Left kidney (tissue), 8 donors: ENCODE measurements at places on chromosomes 1 and 21. TPM values are rescaled to one million over a fixed set of nuclear protein-coding genes. Genes with fewer than 3 reads are reported as not detected.

MATN1 gene
- 0.23 TPM for polyA plus RNA-seq

TGFBR3 gene
- polyA plus RNA-seq: 112 TPM

NTMT2 gene
- not detected for polyA plus RNA-seq

MAN1C1 gene
- polyA plus RNA-seq: 13.9 TPM

DNA sequence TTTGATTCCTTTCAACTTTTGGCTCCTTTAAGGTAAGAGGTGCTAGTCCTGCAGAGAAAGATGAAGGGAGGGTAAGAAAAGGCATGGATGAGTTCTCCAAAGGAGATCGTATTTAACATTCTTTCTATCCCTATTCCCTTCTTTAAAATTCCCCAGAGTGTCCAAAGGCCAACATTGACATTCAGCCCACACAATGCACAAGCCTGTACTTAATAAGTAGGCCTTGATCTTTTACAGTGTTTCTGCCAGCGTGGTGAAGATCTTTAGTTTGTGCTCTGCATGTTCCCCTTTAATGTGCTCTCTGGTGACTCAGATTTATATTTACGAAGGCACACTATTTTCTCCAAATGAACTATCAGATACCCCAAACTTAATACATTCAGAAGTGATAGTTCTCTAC, 582.5 kb upstream of the RGS18 start:
- DNase-seq: no peak

DNA sequence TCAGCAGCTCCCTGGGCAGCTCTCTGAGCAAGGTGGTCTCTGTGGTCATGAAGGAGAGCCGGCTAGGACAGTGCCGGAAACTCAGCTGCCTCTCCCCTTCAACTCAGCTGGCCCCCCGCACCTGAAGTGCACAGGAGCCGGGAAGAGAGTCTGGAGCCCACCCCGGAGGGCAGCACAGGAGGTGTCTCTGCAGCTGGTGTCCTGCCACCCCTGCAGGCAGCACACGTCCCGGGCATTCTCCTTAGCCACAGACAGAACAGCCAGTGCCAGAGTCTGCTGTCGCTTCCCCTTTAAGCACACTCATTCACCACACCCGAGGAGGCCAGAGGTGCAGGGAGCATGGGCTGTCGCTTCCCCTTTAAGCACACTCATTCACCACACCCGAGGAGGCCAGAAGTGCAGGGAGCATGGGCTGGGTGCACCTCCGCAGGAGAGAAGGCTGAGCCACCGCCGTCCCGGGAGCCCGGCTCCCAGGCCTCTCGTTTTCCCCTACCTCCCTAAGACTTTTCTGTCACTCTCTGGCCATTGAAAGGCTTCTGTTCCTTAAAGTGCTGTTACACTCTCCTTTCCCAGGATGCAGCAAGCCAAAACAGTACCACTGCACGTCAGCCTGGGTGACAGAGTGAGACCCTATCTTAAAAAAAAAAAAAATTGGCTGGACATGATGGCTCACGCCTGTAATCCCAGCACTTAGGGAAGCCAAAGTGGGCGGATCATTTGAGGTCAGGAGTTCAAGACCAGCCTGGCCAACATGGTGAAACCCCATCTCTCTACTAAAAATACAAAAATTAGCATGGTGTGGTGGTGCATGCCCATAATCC, 16.9 kb upstream of the SAMD11 start:
- DNase-seq: no peak

DNA sequence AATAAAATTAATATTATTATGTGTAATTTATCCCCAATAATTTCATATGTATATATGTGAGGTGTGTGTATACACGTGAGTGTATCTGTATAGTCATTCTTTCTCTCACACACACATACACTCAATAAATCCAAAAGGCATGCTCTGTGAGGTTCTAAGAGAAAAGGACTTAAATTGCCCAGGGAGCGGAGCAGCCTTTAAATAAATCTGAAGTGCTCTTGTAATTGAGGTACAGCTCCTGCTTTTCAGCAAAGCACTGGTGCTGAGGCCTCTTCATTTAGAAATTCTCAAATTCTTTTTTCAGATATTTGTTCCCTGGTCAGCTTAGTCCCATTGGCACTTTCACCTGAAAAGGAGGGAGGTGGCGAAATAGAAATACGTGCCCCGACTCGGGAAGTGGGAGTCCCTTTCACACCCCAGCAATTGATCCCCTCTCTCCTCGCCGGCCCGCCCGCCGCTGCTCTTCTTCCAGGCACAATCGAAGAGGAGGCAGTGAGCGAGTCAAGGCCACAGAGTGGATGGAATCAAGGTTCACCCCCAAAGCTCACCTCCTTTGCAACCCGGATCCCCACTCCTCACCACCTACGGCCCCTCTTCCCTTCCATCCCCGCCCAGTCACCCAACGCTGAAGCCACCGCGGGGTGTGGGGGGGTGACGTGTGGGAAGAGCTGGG, 944 bp downstream of the PLPPR5 start:
- no peak for DNase-seq

DNA sequence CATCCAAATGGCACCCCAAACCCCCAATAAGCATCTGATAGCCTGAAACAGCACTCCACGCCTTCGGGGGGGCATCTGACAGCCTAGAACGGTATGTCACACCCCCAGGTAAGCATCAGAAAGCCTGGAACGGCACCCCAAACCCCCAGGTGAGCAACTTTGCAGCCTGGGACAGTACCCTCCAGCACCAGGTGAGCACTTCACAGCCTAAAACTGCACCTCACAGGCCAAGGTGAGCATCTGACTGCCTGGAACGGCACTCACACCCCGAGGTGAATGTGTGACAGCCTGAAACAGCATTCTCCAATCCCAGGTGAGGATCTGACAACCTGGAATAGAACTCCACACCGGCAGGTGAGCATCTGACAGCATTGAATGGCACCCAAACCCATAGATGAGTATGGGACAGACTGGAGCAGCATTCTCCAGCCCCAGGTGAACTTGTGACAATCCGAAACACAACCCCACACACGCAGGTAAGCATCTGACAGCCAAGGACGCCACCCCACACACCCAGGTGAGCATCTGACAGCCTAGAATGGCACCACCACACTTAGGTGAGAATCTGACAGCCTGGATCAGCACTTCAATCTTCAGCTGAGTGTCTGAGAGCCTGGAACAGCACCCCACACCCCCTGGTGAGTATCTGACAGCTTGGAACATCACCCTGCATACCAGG, 18.3 kb upstream of the MMEL1 start:
- DNase-seq: no peak

- no peak for DNase-seq
These were observed 9.0 kb upstream of the ELOVL1 start for GRCh38 chr1:43376723-43377235.

DNA sequence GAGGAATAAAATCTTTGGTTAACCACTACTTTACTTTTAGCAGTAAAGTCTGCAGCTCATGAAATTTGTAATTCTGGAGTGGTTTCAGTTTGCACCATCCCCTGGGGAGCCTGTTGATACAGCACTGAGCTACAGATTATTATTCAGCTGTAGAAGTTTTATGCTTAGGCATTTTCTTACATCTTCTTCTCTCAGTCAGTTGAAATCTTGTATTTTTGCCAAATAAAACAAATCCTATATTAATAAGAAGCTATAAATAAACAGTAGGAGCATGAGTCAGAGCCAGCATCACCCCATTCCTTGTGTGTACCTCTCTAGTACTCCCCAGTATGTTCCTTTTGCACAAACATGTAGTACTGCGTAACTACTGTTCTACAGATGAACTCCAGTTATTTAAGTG, 118.9 kb downstream of the ATF6 start:
- DNase-seq: no peak

DNA sequence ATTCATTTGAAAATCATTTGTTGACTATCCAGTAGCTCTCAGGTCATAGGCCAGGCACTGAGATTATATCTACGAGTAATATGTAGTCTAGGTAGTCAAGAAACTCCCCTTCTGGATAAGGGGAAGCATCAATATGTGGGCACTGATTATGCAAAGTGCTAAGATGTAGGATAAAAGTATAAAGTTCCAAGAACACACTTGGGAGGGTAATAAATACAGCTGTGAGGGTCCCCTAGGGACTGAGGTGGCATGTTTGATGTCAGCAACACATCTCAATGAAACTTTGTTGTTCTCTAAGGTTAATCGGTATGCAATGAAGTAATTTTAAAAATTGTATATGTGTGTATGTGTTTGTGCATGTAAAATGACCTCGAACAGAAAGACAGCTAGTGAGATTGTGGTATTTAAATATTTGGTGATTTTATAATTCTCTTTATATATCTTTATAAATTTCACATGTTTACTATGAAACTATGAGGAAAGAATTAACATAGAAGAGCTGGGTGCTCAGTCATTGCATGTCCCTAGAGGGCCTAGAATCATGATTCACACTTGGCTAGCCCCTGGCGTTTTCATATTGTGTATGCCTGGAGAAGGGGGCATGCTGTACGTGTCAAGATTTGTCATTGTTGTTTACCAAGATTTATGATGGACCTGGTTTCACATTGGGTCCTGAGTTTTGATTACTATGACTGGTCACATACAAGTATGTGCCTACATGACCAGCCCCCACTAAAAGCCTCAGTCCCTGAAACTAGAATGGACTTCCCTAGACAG, 140.1 kb upstream of the DUSP10 start:
- DNase-seq: no peak

DNA sequence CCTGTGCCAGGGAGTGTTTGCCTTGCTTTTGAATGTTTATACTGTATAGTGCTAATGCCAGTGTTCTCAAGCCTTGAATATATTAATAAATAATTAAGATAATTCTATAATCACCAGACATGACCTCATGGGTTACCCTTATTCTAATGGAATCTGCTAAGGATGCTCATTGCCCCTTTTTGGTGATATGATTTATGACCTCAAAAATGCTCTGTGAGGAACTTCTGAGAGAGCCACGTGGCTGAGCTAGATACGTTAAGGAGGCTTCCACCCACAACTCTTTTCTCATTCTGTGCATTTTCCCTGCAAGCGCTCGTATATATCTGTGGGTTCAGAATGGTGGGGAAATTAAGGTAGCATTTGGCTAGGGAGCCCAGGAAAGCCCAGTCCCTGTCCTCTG, 19.6 kb upstream of the SLC30A1 start:
- no peak for DNase-seq

- no peak for DNase-seq
These were observed 99.6 kb downstream of the ZZZ3 start for GRCh38 chr1:77582905-77583304.
